EH (cell line): ENCODE measurements at places on chromosomes 5 and 9.

DNA sequence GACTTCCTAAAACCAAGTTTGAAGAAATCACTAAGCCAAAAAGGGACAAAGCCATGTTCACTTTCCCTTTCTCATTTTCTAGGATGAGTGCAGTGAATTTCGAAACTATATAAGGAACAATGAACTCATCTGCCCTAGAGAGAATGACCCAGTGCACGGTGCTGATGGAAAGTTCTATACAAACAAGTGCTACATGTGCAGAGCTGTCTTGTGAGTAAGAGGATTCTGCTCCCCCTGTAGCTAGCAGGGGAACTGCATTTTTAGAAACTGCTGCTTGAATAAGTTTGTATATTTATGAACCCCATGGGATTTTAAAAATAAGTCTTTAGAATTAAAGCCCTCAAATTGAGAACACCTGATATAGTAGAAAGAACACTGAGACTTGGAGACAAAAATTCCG, 42.7 kb upstream of the SPINK14 start:
- DNase-seq = peak; percentile 8

DNA sequence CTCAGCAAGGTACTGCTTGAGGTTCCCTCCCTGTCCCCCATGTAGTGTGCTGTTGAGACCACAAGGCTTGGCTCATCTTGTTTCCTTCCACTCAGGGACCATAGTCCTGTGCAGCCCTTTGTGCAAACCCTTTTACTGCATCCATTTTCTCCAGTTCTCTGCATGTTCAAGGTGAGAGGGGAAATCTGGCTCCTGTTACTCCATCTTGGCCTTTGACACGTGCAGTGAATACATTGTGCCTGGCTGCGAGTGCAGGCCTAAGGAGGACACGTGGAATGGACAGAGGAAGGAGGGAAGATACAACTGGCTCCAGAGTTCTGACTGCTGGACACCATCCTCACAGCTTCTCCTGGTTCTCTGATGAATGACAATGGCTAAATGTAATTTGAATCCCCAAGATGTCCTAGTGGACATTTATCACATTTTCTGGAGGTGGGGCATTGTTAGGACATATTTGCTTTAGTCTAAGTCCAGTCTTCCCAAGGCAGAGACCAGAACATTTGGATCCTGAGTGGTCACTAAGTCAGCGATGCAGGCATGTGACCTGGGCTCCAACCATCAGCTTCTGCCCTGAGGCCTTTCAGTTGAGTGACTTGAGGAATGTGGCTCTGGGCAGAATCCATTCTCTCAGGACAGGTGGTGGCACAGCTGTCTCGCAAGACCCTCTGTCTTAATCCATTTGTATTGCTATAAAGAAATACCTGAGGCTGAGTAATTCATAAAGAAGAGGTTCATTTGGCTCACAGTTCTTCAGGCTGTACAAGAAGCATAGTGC, 189.0 kb upstream of the DAP start:
- no peak for DNase-seq

DNA sequence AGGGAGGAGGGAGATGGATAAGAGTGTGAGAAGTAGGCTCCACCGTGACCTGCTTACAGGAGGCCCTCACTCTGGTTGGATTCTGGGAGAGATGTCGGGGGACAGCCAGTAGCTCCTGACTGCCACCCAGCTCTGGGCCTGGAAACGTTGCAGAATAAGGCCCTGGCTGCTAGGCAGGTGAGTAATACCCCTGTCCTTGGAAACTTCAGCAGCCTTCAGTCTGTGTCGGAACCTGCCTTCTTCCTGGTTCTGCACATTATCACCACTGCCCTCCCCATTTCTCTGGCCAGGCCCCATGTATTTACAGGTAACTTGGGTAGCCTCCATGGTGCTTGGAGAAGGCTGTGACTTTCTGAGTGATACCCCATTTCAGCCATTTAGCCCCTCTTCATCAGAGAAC, 26.8 kb downstream of the FAXDC2 start:
- DNase-seq = no peak

GRCh38 chr9:26057050-26057449, 378.8 kb upstream of the TUSC1 start:
- no peak for DNase-seq

DNA sequence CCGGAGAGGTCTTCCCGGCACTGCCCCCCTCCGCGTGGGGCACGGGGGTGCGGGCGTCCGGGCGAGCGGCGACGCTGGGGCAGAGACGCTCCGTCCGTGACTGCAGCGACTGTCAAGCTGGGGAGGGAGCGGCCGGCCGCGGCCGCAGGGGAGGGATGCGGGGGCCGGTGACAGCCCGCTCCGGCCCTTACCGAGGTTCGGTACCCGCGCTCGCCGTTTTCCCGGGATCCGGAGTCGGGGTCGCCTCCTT, 400 bp downstream of the KDM4C start:
- DNase-seq = no peak

GRCh38 chr5:159549046-159549445, 218.8 kb upstream of the IL12B start:
- peak; percentile 21 for DNase-seq

GRCh38 chr9:26520141-26520540, 372.5 kb downstream of the CAAP1 start:
- no peak for DNase-seq

GRCh38 chr9:129640871-129641749, 841 bp downstream of the ASB6 start:
- no peak for DNase-seq

DNA sequence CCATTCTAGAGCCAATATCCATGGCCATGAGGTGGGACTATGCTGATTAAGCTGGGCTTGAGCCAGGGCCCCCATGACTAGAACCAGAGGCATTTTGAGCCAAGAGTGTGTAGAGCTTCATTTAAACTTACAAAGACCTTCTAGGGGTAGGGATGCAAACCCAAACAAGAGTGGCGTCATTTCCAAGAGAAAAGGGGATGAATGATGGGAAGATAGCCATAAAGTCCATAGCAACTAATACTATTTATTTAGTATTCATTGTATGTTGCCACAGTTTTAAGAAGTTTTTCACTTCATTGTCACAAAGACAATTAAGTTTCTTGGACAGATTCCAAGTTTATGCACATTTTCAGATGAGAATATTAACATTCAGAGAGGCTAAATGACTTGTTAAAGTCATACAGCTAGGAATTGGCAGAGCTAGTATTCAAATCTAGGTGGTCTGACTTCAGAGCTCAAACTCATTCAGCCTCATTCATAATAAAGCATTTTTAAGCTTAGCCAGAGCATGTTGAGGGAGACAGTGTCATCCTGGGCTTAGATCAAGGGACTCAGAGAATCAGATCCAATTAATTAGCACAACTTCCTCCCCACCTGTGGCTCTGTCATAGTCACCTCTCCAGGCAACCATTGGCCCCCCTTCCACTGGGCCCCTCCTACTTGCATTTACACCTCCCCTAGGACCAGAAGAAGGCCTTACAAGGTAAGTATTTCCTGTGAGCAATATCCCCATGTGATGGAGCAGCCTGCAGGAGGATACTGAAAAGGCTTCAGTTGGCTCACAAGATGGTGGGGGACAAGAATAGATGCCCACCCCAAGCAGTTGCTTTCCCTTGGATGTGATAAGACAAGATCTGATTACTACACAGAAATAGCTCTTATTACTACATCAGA, 95.0 kb upstream of the PCSK1 start:
- DNase-seq = no peak

- no peak for DNase-seq
Measured at GRCh38 chr9:87427851-87428506, 69.7 kb upstream of the DAPK1 start.
